GM04503 (cell line): ENCODE measurements at places on chromosomes 2 and 18.

GRCh38 chr18:75723521-75724340 is 296.2 kb upstream of the SMIM21 start:
- DNase-seq = no peak

GRCh38 chr18:42229211-42230210 is 274.5 kb downstream of the PIK3C3 start:
- DNase-seq = no peak

DNA sequence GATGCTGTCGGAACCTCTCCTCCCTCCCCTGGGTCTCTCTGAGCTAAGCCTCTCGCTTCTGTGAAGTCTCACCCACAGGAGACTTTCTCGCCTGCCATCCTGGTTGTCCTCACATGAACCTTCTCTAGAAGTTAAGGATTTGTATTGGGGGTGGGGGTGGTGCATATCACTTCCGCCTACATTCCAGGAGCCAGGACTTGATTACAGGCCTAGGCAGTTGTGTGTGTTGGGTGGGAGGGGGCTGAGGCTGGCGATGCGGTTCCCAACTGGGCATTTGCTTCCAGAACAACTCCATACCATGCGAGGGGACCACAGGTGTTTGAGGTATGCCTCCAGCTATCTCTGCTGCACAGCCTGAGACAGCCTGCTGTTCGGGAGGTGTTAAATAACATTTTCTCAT is 56.8 kb upstream of the MGAT4A start:
- DNase-seq = no peak

GRCh38 chr2:19865151-19865550 is 36.6 kb downstream of the TTC32 start:
- no peak for DNase-seq

DNA sequence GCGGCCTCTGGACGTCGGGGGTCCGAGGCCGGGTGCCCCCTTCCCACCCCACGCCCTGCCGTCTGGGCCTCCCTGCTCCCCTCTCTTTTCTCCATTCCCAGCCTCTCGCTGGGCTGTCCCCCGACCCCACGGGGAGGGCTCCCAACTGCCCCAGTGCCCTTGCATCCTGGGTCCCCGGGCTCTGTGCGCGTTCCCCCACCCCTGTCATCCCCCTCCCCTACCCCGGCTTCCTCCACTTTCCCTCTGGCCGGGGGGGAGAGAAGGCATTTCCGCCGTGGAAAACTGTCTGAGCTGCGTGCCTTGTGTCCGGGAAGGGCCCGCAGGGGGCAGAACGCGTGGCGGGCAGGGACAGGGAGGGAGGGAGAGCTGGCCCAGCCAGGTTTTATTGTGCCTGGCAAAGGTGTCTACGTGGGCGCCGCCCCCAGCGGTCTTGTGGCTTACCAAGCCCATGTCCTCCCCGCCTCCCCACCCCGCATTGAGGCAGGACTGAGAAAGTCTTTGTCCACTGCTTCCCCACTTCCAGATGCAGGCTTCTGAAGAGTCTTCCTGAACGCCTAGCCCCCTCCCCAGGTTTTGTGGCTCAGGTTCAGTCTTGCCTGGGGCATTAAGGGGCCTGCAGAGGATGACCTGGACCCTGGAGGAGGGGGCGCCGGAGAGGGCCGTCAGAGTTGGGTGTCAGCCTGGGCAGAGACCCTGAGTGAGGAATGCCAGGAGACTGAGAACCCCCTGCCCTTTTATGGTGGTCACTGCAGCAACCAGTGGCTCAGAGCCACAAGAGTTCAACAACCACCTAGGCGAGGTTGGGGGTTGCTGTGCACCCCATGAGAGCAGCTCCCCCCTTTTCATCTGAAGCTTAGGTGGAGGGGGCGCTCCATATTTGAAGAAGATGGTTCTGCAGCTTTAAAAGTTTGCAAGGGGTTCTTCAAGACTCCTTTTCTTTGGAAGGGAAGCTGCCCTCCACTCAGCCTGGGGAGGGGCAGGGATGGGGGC is 1.3 kb downstream of the ITM2C start:
- no peak for DNase-seq

GRCh38 chr2:24620936-24621335 is 129.9 kb downstream of the NCOA1 start:
- no peak for DNase-seq

- no peak for DNase-seq
These were observed 202.3 kb downstream of the MYO3B start for GRCh38 chr2:170380267-170380666.

DNA sequence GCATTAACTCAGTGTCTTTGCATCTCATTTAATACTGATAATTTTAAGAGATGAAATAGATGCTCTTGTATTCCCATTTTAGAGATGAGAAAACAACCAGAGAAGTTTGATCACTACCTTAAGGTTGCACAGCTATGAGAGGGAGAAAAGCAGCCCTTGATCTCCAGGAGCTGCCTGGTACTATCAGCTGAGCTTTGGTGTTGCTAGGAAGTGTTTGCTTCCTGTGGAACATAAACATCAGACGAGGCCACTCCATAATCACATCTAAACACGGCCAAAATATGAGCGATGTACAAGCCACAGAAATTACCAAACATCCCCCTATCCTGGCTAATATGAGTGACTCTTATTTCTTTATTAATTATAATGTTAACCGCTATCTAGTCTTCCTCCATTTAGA is 620 bp upstream of the WDFY1 start:
- DNase-seq = no peak

GRCh38 chr2:235588750-235589149 is 94.9 kb downstream of the AGAP1 start:
- no peak for DNase-seq

- no peak for DNase-seq
These were observed 766.9 kb upstream of the ZEB2 start for GRCh38 chr2:145286716-145287275.

DNA sequence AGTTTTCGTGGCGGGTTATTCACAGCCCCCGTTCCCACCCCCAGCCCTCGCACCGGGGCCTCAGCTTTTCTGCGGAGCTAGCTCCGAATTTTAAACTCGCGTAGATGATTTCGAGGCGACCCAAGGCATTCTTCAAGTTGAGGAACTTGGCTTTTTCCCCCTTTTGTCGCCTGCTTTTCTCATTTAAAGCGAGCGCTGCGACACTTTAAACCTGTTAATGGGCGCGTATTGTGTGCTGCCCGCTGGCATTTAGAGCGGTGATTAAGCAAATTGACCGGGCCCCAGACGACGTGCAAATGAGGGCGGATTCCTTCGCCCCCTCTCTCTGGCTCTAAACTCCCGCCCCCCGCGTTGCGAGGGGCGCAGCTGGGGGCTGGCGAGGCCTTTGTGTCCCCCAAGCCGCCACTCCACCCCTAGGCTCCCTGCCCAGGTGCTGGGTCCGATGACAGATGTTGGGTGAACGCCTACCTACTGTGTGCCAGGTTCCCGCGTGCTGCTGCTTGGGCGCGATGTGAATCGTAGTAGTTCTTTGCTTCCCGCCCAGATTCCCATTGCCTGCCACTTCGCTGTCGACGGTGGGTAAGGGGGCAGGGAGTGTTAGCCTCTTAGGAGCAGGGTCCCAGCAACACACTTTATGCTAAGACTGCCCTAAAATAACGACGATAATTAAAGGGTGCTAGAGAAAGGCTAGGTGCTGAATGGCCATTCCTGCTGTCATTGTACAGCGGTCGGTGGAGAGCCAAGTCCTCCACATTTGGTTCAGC is 1.9 kb downstream of the TCF7L1 start:
- no peak for DNase-seq

DNA sequence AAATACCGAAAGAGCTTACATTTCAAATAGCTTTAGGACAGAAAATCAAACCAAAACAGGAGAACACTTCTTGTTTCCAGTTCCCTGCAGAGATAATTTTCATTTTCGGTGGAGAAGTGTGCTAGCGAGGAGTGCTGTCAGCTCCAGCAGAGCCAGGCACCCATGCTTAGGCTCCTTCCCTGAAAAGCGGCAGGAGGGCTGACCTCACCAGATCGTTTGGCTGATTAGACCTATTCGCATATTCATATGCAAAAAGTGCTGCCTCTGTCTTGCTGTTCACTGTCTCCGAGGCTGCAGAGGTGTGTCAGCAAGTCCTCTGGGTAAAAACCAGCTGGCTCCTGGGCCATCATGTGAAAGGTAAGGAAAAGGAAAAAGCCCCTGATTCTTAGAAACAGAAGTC is 225.8 kb upstream of the COPS8 start:
- DNase-seq = no peak

DNA sequence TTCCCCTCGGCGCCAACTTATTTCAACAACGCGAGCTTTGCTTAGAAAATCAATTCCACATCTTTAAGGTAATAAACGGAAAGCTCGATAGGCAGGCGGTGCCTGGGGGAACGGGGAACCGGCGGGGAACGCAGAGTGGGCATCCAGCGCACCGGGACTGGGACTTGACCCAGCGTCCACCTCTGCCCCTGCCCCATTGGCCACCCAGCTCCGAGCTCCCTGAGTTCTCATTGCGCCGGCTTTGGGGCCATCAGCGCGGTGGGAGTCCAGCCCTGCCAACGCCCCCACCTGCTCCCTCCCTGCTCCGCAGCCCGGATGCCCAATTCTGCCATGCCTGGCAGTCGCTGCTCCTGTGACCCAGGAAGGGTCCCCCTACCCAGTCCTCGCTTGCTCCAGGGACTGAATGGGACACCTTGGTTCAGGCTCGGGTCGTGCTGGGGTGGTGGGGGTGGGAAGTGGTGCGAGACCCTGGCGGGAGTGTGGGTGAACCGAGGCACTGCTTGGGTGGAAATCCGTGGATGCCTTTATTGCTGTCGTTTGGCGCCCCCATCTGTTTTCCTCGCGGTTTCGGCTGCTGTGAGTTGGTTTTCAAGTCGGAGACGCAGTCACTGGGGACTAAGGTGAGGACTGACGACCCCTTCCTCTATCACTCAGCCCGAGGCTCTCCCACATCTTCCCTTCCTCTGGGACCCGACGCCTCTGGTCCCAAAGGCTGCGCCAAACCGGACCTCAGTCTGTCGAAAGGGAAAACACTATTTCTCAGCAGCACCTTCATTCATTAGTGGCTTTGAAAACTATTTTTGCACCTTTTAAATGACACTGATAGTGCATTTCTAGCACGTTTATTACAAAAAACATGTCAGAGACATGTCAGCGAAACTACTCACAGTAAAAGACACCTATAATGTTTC is 2.4 kb upstream of the EVX2 start:
- DNase-seq = no peak

GRCh38 chr2:3948191-3948590 is 244.8 kb downstream of the DCDC2C start:
- no peak for DNase-seq

DNA sequence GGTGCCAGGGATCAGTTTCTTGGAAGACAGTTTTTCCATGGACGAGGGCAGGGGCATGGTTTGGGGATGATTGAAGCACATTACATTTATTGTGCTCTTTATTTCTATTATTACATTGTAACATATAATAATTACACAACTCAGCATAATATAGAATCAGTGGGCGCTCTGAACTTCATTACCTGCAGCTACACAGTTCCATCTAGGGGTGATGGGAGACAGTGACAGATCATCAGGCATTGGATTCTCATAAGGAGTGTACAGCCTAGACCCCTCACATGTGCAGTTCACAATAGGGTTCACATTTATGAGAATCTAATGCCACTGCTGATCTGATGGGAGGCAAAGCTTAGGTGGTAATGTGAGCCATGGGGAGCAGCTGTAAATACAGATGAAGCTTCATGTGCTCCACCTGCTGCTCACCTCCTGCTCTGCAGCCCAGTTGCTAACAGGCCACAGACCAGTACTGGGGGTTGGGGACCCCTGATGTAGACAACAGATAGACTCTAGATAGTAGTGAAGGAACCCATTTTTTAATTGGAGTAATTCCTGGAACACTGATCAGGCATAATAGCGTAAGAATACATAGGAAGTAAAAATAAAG is 41.5 kb upstream of the MC4R start:
- no peak for DNase-seq

GRCh38 chr2:212028798-212029394 is 509.7 kb downstream of the ERBB4 start:
- DNase-seq = no peak

DNA sequence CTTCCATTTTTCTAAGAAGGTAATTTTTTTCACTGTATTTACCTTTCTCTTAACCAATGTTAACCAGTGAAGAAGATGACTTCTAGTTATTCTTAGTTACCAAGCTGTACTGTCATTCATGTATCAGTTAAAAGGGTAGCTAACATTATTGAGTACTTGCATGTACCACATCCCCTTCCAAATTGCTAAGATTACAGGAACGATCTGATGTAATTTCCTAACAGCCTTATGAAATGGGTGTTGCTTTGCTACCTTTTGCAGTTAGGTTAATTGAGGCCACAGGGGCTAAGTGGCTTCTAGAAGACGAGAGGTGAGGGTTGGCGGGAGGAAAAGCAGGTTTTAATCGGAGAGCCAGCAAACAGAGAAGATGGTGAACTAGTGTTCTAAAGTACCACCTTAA is 1.8 kb upstream of the SULT6B1 start:
- no peak for DNase-seq

DNA sequence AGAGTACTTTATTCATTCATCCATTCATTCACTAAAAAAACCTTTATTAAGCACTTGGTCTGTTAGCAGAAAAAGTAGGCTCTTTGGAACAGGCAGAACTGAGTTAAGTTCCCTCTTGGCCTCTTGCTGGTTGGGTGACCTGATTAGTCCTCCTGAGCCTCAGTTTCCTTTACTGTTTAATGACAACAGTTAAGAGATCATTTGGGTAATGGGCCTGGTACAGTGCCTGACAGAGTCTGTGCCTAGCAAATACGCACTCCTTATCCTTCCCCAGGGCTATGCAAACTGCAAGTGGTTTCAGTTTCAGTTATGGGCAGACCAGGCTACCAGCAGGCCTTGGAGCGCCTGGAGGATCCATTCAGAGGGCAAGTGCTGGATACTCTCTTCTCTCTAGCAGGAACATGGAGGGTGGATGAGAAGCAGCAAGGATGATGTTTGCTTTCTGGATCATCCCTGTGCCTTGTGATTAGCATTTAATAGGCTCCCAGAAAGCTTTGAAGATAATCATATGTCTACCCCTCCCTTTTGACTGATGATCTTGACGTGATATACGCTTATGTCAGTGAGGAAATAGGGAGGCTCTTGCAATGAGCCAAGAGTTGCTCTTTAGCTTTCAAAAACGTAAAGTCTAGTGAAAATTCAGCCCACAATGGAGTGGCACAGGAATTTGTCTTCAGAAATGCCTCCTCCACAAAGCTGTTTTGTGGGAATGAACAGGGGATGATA is 12.4 kb upstream of the TAF1B start:
- no peak for DNase-seq

GRCh38 chr2:120656273-120656950 is 79.3 kb upstream of the GLI2 start:
- no peak for DNase-seq

DNA sequence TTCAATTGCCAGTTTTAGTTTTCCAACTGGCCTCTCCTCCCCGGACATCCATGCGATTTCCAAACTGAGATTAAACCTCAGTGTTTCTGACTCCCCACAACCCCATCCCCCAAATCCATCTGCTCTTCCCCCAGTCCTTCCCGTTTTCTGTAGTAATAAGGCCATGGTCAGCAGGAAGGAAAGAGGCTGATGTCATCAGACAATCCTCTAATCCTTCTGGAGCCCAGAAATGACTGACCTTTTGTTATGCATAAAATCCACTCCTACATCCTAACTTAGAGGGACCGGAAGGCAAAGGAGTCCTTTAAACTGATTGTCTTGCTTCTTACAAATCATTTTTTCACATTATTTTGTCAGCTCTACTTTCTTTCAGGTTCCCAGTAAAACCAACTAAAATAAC is 155.8 kb downstream of the INO80D start:
- DNase-seq = no peak
